ENCODE measurements at places on chromosomes 12 and 14. TPM values are rescaled to one million over a fixed set of nuclear protein-coding genes. Genes with fewer than 3 reads are reported as not detected.

DNA sequence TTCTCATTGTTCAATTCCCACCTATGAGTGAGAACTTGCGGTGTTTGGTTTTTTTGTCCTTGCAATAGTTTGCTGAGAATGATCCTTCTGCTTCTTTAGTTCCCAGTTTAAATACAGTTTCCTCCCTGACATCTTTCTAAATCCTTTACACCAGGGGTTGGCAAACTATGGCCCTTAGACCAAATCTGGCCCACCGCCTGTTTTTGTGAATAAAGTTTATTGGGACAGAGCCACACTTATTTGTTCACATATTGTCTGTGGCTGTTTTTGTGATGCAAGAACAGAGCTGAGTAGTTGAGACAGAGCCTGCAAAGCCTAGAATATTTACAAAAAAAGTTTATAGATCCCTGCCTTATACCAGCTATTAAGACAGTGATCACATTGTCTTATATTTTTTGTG, 53.7 kb downstream of the SERPINA10 start:
- DNase-seq = no peak

GRCh38 chr12:53551889-53552291, 44.6 kb upstream of the NPFF start:
- DNase-seq = no peak

- no peak for DNase-seq
These were observed 50.6 kb downstream of the DRAM1 start for GRCh38 chr12:101927999-101928398.

DNA sequence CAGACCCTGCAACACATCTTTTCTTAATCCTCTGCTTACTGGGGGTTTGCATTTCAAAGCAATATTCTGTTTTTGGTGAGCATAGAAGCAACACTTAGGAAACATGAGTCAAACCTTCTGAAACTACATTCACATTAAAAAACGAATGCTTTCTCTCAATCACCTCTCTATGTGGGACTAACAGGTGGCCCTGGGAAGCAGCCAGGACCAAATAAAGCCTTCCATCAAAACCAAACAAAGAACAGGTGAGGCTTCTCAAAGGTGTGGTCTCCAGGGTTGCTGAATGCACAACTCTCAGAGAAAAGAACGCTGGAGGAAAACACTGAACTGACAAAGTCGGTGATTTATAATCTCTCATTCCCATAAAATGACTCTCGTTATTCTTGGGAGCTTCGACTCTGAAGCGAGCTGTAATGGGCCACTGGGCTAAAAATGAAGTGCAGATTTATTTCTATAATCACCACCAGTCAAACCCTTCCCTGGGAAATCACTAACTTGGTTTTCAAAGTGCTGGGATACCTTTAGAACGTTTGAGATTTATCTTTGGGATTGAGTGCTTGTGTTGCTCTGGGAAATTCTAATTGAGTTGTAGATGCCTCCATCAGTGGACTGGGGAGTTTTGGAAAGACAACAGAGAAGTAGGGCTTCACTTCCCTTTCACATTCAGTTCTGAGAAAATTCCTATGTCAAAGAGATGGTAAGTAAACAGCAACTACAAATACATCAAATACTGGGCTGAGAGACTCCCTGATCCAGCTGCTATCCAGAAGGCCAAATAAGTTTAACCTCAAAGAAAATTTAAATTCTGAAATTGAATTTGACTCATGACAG, 262.0 kb upstream of the TMPO start:
- DNase-seq = no peak

GRCh38 chr12:88570103-88570502, 10.2 kb downstream of the KITLG start:
- no peak for DNase-seq

DNA sequence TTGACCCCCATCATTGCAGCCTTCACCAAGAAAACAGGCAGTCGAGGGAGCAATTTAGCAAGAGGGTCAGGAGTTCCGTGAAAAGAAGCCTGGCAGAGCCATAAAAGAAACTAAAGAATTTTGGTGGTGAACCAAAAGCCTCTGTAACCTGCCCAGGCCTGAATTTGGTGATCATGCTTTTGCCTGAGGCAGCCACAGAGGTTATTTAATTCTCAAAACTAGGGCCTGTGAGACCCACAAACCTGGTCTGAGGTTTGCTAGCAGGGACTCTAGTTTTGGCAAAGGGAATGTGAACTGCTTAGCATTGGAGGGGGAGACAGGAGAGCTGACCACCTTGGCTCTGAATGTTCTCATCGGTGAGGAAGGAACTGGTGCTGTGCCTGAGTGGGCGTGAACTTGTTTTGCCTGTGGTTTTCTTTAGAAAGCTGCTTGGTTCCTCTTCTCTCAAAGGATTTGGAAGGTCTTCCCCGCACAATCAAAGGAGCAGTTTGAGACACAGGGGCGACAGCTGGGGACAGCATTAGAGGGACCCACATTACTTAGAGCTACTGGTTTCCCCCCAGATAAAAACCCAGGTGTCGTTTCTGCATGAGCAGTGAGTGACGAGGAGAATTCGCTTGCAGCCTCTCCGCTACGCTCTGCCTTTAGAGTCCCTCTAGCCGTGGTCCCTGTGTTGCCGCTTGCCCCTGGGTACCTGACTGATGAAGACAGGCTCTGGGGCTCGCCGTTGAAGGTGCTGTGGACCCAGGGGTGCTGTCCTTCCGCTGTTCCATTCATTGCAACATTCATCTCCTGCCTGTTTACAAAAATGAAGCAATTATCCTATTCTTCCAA, 12.6 kb upstream of the WNT5B start:
- DNase-seq = no peak

DNA sequence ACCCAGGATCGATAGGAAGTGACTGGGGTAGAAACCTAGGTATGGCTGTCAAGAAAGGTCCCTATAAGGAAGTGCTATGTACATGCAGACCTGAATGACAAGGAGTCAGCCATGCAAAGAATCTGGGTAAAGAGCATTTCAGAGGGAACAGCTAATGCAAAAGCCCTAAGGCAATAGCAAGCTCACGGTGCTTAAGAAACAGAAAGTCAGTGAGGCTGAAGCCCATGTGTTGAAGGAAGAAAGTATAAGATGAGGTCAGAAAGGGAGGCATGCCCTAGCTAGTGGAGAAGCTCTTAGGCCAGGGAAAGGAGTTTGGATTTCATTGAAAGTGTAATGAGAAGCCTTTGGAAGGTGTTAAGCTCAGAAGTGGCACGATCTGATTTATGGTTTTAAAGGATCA, 6.0 kb upstream of the ADCY6 start:
- no peak for DNase-seq

DNA sequence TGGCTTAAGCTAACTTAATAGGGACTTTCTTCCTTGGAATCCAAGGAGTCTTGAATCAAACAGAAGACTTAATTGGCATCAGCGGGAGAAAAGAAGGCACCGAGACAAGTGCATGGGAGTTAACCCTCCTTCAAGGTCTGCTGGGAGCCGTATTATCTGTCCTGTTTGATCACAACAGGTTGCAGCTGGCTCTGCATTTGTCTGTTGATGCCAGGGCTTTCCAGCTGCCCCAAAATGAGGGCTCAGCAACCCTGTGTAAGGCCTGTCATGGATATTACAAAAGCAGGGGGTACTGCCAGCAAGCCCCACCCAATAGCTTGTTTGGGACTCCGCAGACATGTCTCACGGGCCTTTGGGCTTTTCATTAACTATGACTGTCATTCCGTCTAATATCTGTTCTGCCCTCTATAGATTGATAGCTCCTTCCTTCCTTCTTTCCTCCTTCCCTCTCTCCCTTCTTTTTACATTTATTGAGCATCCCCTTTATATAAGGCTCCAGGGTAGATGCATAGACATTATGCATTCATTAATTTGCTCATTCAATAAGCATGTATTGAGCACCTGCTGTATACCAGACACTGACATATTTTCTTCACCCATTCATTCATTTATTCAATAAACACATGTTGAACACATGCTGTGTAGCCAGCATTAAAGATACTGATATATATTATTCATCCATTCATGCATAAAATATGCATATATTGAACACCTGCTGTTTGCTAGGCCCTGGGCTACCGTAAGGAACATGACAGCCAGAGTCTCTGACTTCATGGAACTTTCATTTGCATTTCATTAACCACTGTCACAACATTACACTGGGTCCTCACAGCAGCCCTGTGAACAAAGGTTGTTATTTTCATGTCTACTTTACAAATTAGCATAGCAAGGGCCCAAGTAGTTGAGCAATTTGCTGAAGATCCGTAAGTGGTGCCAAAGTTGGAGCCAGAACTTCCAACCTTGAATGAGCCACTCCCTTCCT, 56.2 kb downstream of the SVOP start:
- DNase-seq = no peak

- DNase-seq = no peak
These were observed 22.7 kb downstream of the PLEK2 start for GRCh38 chr14:67389275-67389674.

- no peak for DNase-seq
These were observed 28.0 kb upstream of the NAA30 start for GRCh38 chr14:57362361-57362760.

DNA sequence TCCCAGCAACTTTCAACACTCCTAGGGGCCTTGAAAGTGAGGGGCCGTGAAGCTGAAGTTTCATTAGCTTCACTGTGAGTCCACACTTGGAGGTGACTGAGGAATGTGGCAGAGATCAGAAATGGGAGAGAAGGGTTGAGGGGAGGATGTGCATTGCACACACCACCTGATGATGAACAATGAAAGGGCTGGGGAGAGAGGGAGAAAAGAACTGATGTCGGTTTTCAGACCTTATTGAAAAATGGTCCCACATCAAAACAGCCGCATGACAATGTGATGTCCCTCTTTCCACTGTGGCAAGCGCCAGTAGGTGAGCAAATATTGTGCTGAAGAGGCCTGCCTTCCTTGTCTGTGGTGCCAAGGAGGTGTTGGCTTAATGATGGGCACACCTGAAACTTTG, 32.3 kb upstream of the ATP23 start:
- no peak for DNase-seq

DNA sequence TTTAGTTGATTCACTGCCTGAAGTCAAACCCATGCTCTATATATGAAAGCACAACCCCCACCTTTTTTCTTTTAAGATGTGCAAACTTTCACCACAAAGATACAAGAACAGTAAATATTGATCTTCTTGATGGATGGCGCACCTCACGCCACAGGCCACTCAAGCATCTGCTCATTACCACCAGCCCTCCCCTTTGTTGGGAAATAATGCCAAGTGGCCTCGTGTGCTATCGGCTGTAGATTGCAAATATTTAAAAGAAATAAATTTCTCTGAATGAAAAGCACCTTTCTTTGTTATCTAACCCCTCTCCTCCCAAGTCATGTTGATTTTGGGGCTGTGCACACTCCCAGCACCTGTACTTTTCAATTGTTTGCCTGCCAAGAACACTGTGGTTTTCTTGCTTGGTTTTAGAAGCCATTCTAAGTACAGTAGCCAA, 122.7 kb downstream of the C12orf42 start:
- DNase-seq = no peak

- DNase-seq = peak; percentile 92
These were observed at the start of gene DENND5B for GRCh38 chr12:31590642-31591379. DENND5B (minus strand) TSS chr12:31591136; CDS start chr12:31590832, 304 bp downstream.

DNA sequence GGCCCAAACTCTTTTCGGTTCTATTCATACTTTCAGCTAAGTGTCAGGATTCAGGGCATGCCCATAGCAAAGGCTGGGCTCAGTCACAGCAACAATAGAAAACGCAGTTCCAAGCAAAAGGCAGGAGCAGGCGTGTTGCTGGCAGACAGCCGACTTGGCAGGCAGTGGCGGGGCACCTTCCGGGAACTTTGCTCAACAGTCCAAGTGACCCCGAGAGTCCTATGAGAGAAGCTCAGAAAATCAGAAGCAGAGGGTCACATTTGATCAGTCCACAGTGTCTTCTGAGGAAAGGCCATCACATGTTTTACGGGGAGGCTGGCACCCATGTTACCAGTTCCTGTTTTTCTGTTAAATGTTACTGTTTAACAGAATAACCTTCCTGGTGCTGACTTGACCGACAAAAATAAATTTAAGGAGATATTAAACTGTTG, 115.0 kb downstream of the DACT1 start:
- no peak for DNase-seq

GRCh38 chr14:99351166-99352007, 79.4 kb upstream of the BCL11B start:
- DNase-seq = no peak

GRCh38 chr14:42110167-42110566, 503.5 kb downstream of the LRFN5 start:
- peak; percentile 14 for DNase-seq

- no peak for DNase-seq
These were observed 25.8 kb downstream of the KCNK10 start for GRCh38 chr14:88297306-88297705.

GRCh38 chr12:46546634-46547273, 174.2 kb upstream of the SLC38A2 start:
- no peak for DNase-seq

DNA sequence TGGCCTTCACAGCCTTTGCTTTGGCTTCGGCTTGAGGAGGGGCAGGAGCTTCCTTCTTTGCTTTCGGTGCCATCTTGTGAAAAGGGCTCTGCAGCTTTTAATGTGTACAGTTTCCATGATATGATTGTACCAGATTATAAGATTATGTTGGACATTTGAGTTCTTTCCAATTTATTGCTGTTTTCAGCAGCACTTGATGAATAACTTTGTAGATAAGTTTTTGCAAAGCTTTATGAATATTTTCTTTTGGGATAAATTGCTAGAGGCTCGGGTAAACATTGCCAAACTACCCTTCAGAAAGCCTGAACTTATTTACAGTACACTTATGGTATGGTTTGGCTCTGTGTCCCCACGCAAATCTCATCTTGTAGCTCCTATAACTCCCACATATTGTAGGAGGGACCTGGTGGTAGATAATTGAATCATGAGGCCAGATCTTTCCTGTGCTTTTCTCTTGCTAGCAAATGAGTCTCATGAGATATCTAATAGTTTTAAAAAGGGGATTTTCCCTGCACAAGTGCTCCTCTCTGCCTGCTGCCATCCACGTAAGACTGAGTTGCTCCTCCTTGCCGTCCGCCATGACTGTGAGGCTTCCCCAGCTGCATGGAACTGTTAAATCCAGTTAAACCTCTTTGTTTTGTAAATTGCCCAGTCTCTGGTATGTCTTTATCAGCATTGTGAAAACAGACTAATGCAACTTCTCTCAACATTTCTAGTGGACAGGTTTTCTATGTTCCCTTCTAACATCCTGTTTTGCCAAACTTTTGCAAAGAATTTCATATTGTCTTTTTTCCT, 70.4 kb downstream of the RCOR1 start:
- no peak for DNase-seq

- no peak for DNase-seq
These were observed 2.1 kb upstream of the SLC15A4 start for GRCh38 chr12:128825835-128826234.

DNA sequence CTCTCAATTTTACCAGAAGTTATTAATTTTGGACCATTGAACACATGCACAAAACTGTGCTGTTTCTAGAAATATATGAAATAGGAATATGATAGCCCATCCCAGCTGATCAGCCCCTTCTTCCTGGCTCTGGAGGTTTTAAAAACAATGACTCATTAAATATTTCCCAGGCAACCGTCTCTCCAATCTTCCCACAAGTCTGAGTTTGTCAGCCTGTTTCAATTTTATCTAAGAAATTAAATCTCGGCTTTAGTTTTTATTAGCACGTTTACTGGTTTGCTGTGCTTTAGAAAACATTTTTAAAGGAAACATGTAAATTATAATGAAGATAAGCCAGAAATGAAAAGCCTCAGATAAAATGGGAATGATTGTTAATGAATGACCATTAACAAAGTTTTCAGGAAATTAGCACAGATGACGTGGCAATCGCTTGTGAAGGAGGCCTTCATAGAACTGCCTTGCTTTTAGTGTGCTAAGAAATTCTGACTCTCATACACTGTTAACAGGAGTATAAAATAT, 89.3 kb upstream of the RAP1B start:
- no peak for DNase-seq

The CCDC88C gene
- total RNA-seq = 34.0 TPM

The TAS2R7 gene
- total RNA-seq = not detected

The AQP2 gene
- total RNA-seq = not detected

The SAMD15 gene
- 0.48 TPM for total RNA-seq

The KLRC3 gene
- total RNA-seq = not detected

The TOX4 gene
- total RNA-seq = 23.5 TPM

The DPPA3 gene
- total RNA-seq = 3.0 TPM
